Left ventricle myocardium inferior (tissue), 1 donor: ENCODE measurements at places on chromosomes 12 and 14.

DNA sequence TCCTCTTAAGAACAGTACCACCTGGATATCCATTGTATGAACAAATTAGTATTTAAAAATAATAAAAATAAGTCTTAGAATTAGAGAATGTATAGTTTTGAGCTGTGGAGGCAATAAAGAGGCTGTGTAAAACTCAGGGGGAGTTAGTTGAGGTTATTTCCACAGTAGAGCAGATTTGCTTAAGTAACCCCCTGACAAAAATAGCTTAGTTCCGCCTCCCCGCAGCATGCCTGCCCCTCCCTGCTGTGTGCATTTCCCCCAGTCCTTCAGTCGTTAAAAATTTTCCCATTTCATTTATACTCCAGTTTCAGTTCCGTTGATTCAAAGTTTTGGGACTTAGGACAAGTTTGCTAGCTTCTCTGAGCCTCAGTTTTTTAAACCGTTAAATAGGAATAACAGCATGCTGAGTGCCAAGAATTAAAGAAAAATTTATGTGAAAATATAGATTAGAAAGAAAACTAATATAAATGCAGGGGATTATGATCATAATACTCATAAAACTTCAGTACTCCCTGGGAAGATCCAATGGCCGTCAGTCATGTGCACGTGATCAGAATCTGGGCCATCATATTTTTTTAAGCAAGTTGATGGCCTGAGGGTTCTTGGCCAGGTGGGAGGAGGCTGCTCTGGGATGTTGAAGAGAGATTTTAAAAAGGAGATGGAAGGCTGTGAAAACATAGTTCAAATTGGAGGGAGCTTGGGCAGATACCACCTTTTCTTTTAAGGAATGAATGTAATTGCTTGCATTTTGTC is 14.5 kb upstream of the SLC38A2 start:
- DNase-seq, result peak; percentile 48

DNA sequence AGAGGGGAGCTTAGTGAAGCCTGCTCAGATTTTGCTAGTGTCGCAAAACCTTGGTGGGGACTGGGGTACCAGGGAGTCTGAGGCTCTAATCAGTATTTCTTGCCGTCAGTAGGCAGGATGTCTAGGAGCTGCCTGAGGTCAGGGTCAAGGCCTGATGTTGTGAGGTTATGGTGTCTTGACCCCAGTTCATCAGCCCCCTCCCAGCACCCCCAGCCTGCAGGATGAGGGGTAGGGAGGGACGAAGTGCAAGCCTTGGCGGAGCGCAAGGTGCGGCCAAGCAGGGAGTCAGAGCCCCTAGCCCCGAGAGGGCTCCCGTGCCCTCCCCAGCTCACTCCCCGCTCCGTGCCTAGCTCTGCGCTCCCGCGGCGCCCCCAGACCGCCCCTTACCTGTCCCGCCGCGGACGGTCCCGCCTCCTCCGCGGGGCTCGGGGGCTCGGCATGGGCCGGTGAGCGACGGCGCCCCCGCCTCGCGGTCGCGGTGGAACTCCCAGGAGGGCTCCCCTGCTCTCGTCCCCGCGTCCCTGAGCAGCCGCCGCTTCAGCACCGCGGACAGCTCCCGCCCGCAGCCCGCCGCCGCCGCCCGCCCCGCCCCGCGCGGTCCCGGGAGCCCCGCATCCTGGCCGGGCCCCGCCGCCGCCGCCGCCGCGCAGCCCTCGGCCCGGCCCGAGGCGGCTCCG is 347 bp downstream of the SYNDIG1L start:
- peak; percentile 38 for DNase-seq

GRCh38 chr12:45260104-45260815 is 44.4 kb downstream of the ANO6 start:
- DNase-seq, result no peak

GRCh38 chr14:23228812-23229211 is 8.9 kb upstream of the RNF212B start:
- no peak for DNase-seq

DNA sequence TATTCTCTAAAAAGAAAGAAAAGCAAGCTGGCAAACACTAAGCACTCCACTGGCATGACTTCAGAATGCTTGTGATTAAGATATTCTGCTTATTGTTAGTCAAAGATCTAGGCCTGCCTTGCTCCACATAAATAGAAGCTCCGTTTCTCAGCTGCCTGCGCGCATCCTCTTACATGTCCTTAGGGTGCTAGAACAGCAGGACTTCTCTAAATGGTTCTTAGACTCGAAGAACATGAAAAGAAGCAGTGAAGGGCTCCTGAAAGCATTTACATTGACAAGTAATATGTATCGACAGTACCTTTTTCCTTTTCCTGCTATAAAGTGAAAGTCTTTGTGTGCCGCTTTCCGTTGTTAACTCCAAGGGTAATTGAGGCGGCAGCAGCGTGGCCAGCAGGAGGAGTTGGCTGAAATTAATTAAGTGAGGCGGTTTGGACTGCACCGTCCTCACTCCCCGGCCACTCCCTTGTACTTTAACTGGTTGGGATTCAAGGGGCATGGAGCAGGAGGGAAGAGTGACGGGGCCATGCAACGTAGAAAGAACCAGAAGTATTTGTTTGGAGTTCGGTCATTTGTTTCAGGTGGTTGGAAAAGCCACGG is 34.2 kb upstream of the OTX2 start:
- no peak for DNase-seq

DNA sequence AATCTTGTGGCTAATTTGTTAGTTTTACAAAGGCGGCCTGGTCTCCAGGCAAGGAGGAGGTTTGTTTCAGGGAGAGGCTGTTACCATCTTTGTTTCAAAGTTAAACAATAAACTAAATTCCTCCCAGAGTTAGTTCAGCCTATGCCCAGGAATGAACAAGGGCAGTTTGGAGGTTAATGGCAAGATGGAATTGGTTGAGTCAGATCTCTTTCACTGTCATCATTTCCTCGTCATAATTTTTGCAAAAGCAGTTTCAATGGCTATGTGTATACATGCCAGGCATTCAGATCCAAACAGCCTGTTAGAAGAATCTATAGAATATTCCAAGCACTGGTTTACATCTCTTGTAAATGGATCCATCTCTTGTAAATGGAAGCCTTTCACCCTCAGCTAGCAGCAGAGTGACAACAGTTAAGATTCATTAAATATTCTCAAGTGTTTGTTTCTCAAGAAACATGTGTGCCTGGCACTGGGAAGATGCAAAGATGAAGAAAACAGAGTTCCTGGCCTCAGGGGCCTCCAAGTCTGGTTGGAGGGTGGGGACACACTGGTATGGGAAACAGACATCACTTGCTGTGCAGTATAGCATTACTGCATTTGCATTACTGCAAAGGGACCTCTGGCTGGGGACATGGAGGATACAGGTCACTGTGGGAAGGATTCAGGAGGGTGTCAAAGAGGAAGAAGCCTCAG is 65.8 kb downstream of the RIN3 start:
- DNase-seq, result no peak

DNA sequence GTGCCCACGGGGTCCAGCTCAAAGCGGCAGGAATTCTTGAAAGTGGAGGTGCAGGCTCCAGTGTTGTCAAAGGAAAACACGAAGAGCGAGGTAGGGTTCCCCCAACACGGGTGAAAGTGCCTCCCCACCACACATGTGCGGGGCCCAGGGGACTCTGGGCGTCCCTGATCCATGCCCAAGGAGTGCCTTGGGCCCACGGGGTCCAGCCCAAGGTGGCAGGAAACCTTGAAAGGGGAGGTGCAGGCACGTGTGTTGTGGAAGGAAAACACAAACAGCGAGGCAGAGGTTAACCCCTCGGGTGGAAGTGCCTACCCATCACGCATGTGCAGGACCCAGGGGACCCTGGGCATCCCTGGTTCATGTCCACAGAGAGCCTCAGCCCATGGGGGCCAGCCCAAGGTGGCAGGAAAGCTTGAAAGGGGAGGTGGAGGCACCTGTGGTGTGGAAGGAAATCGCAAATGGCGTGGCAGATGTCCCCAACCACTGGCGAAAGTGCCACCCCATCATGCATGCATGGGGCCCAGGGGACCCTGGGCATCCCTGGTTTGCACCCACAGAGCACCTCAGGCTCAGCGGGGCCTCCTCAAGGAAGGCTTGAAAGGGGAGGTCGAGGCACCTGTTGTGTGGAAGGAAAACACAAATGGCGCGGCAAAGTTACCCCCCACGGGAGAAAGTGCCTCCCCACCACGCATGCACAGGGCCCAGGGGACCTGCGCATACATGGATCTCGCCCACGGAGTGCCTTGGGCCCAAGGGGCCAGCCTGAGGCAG is 584.6 kb downstream of the ALG10 start:
- DNase-seq, result no peak

DNA sequence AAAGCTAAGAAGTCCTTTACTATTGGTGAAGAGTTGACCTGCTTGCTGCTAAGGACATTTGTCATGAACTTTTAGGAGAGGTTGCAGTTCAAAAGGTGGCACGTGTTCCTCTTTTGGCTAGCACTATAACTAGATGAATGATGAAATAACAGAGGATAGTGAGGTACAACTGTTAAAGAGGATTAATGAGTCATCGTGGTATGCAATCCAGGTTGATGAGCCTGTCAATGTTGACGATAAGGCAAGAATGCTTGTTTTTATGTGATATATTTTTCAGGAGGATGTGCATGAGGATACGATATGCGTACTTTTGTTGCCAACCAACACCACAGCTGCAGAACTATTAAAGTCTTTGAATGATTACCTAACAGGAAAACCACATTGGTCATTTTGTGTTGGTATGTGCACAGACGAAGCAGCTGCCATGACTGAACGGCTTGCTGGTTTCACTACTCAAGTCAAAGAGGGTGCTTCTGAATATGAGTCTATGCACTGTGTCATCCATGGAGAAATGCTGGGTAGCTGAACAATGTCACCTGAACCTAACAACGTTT is 10.6 kb downstream of the CEP128 start:
- no peak for DNase-seq

- no peak for DNase-seq
Measured at GRCh38 chr14:89827265-89827664, 127.3 kb downstream of the EFCAB11 start.

DNA sequence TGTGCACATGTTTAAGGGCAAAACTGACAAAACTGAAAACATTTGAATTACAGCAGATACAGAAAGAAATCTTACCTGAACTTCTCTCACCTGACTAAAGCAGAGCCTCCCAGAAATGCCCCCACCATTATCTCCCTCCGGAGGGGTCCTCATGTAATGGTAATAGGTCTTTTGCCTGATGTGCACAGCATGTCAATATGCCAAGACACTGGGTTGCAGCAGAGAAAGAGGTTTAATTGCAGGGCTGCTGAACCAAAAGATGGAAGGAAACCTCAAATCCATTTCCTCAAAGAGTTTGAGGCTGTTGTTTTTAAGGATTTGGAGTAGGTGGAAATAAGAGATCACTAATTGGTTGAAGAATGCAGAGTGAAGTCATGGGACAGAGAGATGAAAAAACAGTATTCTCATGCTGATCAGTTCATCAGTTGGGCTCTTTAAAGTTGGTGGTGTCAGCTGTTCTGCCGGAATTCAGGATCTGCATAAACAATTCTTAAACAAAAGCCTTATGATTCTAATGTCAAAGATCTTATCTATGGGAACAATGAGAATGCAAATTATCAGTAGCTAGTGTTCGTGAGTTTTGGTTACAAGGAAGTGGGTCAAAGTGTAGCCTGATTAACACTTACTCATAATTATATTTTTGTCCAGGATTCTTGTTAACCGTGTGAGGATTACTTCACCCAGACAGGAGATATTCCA is 18.2 kb downstream of the ANG start:
- DNase-seq, result no peak

DNA sequence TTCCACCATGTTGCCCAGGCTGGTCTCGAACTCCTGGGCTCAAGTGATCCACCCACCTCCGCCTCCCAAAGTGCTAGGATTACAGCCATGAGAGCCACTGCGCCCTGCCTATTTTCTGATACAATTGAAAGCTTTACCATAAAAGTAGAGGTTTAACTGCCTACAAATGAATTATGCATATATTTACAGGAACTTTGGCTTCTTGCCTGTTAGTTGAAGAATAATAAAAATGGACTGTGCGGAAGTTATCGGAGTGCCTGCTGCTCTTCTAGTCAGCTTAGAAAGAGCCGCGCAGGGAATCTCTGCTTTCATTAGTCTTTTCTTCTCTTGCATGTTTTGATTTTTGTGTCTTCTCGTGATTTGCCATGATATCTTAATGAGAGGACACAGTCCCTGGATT is 34.5 kb downstream of the PPP2R5C start:
- DNase-seq, result no peak

DNA sequence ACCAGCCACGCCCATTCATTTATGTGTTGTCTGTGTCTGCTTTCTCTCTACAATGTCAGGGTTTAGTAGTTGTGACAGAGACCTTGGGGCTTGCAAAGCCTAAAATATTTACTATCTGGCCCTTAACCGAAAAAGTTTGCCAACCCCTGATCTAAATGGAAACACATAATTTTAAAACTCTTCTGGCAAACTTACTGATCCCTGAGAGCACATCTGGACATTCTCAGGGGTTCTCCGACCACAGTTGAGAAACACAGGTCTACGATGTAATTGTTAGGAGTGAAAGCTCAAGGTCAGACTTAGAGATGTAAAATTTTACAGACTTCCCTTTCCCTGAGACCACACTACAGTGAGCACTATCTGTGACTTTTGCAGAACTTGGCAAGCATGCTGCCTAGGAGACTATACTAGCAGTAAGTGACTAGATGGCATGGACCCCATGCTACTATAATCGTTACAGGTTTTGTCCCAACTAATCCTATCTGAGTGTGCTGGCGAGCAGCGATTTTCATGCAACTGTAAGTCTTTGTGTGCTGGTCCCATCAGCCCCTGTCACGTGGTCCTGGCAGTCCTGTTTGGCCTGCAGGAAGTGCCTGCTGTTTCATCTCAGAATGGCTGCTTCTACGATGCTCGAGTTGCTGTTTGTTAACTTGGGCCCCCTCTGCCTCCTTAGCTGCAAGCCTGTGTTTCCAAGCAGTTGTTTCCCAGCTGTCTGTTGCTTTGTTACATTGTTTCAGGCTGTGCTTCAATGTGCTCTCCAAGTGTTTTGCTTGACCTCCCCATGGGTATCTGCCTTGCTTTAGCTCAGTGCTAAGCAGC is 21.6 kb downstream of the TMTC2 start:
- DNase-seq, result peak; percentile 29

DNA sequence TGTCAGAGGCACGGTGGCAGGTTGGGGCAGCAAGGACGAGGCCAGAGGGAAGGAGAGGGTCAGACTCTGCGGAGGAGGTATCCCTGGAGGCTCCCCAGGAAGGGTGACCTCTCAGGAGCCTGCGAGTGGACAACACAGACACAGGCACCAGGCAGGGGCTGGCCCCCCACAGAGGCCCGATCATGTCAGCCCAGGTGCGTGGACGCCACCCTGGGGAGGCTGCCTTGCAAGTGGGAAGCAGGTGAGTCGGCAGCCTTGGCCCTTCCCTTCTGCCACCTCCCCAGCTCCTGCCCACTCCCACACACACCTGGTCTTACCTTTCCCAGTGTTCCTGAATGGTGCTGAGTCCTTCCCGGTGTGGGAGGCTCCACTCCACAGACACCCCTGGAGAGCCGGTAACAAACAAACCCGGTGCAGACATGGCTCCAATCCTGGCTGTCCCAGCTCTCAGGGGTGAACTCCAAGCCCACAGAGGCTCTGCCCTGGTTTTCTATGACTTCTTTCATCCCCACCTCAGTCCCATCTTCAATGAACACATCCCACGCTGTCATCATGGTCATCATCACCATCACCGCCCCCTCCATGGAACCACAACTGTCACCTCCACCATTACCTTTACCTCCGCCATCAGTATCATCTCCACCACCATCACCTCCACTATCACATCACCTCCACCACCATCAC is 5.2 kb downstream of the ZBTB42 start:
- no peak for DNase-seq
